T-helper 17 cell (primary cell): ENCODE measurements at places on chromosomes 1 and 21.

- peaks cover 5% of the 10 kb centered on the region for H3K36me3 ChIP-seq
- no peak for DNase-seq
- peaks cover 25% of the 10 kb centered on the region for H3K4me1 ChIP-seq
- no peak overlapping the region for H3K4me3 ChIP-seq
- H3K27me3 ChIP-seq, result no peaks in the 10 kb centered on the region
- H3K27ac ChIP-seq, result no peak overlapping the region
Measured at GRCh38 chr1:167808104-167808503, 86.3 kb downstream of the MPZL1 start.

- H3K4me3 ChIP-seq, result no peak overlapping the region
- H3K27me3 ChIP-seq, result no peaks in the 10 kb centered on the region
- H3K36me3 ChIP-seq, result peaks cover 18% of the 10 kb centered on the region
- no peak for DNase-seq
- H3K27ac ChIP-seq, result peak overlapping the region; percentile 67
Measured at GRCh38 chr1:183537405-183537804, 52.9 kb downstream of the NCF2 start.

DNA sequence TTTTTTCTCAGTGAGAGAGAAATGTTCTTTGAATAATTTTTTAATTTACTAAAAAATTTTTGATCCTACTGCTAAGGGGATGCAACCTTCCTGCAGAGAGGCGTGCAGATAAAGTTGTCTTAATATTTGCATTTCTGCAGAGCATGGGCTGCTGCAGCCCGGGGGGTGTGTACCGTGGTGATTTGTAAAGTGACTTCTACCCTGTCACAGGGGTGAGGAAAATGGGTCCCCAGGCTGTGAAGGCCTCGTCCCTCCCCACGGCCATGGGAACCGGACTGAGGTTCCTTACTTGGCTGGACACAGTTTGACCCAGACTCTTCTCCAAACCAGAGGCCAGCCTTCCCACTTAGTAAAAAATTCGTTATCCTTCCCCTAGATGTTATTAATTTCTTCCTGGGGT lies 9.5 kb upstream of the C1orf174 start:
- no peaks in the 10 kb centered on the region for H3K36me3 ChIP-seq
- H3K4me3 ChIP-seq, result no peak overlapping the region
- H3K4me1 ChIP-seq, result peaks cover 5% of the 10 kb centered on the region
- no peak for DNase-seq

DNA sequence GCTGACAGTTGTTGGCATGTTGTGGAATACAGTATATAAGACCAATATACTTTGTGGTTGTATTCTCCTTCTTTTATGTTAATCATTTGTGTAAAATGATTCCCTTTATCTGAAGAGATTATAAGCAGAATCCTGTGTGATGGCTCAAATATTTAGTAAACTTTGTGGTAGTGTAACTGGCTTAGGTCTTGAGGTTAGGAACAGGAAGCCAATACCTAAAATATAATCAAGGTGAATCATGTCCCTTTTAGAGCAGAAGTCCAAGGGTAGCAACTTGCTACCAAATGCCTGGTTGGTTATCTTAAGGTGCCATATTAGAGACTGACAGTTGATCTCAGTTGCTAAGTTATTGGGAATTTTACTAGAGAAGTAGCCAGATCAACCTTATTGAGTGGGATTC lies 398.5 kb upstream of the ADAMTS5 start:
- H3K4me1 ChIP-seq, result no peaks in the 10 kb centered on the region
- H3K27me3 ChIP-seq, result no peaks in the 10 kb centered on the region
- no peak overlapping the region for H3K4me3 ChIP-seq

DNA sequence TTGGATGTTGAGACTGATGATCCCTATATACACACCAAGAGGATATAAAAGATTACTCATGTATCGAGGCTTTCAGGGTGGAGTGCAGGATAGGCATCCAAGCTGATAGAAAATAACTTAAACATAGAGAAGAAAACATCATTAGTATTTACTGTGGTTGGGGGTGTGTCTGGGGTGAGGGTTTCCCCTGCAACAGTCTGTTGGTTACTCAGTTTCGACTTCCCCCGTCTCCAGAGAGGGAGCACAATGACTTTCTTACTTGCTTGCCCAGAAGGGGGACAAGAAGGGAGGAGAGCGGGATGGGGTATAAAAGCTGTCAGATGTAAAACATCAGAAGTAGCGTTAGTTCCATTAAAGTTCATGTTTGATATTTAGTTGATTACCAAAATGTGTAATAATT lies 717.4 kb upstream of the ZP4 start:
- H3K4me1 ChIP-seq, result no peaks in the 10 kb centered on the region
- H3K36me3 ChIP-seq, result no peaks in the 10 kb centered on the region
- no peak overlapping the region for H3K27ac ChIP-seq
- no peak overlapping the region for H3K4me3 ChIP-seq
- H3K27me3 ChIP-seq, result no peaks in the 10 kb centered on the region

DNA sequence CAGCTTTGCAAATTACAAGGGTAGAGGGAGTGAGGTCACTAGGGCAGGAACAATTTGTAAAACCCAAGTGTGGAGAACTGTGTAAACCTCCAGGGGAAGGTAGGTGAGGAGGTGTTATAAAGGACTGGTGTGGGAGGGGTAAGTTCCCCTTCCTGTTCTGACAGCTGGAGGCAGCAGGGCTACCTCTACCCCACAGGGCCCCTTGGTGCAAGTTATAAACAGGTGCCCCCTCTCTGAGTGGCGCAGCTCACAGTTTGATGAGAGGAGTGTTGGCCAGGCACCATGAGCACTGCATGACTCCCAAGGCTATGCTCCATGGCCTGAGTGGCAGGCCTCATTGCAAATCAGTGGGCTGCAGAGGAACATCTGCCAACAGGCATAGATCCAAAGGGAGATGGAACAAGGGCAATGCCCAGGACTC lies 41.0 kb downstream of the MFSD2A start:
- no peak overlapping the region for H3K4me3 ChIP-seq
- no peaks in the 10 kb centered on the region for H3K36me3 ChIP-seq
- no peaks in the 10 kb centered on the region for H3K27me3 ChIP-seq
- peak overlapping the region; percentile 8 for H3K27ac ChIP-seq
- DNase-seq, result no peak
- H3K4me1 ChIP-seq, result peaks cover 9% of the 10 kb centered on the region

DNA sequence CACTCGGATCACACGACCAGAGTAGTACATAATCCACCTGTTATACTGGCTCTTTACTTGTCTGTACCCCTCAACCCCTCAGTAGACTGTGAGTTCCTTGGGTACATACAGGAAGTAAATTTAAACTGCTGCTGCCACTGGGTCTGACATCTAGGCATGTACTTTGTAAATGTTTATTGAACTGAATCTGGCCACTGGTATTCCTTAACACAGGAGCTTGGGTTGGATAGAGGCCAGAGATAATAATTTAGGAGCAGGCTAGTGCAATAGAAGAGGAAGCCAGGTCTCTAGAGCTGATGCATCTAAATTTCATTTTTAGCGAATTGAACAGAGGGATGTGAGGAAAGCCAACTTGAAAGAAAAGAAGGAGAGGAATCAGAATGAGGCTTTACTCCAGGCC lies 12.4 kb downstream of the TTC4 start:
- peak overlapping the region; percentile 59 for H3K27ac ChIP-seq
- H3K4me1 ChIP-seq, result peaks cover 4% of the 10 kb centered on the region
- DNase-seq, result no peak
- H3K36me3 ChIP-seq, result peaks cover 7% of the 10 kb centered on the region

DNA sequence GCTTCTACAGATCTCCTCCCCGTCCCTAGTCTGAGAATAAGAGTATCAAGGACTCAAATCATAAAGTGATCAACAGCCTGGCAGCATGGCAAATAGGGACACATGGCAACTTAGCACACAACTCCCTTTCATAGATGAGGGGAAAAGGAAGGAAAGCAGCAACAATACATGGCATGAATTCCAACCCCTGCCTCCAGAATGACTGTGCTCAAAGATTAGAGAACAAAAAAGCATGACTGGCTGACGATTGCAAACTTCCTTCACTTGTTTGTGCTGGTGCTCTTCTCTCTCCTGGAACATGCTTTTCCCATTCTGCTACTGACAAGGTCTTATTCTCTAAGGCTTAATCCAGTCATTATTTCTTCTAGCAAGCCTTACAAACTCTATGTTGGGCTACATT lies 11.5 kb downstream of the KTI12 start:
- no peak for DNase-seq
- no peak overlapping the region for H3K4me3 ChIP-seq
- peaks cover 18% of the 10 kb centered on the region for H3K36me3 ChIP-seq
- H3K27me3 ChIP-seq, result no peaks in the 10 kb centered on the region

- no peak overlapping the region for H3K4me3 ChIP-seq
- H3K27me3 ChIP-seq, result peaks cover 21% of the 10 kb centered on the region
- no peak for DNase-seq
- no peaks in the 10 kb centered on the region for H3K36me3 ChIP-seq
- H3K27ac ChIP-seq, result no peak overlapping the region
Measured at GRCh38 chr1:13543451-13544220, 29.8 kb upstream of the LRRC38 start.

DNA sequence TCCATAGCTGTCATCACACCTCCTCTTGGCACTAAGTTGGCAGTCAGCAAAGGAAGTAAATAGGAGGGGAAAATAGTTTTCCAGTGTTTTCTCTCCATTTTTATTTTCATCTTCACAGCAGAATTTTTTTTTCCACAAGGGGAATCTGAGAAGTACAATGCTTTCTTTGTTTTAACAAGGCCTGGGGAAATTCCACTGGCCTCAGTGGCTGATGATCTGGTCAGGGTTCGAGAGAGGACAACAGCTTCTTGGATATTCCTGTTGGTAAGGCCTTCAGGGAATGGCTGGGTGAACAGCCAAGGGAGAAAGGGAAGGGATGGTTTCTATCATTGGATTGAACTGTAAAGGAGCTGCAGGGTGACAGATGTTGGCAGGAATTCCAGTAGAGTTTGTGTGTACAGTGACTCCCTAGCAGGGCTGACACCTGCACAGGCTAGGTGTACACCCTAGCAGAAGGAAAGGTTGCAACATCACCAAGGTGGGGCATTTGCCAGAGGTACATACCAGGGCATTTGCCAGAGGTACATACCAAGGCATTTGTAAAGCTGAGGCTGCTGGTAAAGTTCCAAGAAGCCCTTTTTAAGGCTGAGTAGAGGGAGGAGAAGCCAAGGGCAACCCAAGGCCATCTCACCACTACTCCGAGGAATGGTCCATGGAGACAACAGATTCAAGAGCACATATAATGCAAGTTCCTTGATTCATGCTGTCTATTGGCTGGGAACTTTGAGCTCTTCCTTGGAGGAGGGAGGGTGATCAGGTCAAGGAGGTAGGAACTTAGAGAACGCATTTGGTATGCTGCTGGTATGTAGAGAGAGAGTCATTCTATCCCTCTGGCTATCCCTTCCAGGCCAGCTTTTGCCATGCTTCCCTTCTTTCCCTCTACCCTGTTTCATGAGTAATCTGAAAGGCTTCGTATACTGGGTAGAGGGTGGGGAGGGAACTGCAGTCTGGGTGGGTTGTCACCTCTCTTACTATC lies 3.1 kb downstream of the GJA5 start:
- H3K4me3 ChIP-seq, result no peak overlapping the region
- no peak for DNase-seq
- H3K27me3 ChIP-seq, result peaks cover 6% of the 10 kb centered on the region
- peaks cover 19% of the 10 kb centered on the region for H3K4me1 ChIP-seq

DNA sequence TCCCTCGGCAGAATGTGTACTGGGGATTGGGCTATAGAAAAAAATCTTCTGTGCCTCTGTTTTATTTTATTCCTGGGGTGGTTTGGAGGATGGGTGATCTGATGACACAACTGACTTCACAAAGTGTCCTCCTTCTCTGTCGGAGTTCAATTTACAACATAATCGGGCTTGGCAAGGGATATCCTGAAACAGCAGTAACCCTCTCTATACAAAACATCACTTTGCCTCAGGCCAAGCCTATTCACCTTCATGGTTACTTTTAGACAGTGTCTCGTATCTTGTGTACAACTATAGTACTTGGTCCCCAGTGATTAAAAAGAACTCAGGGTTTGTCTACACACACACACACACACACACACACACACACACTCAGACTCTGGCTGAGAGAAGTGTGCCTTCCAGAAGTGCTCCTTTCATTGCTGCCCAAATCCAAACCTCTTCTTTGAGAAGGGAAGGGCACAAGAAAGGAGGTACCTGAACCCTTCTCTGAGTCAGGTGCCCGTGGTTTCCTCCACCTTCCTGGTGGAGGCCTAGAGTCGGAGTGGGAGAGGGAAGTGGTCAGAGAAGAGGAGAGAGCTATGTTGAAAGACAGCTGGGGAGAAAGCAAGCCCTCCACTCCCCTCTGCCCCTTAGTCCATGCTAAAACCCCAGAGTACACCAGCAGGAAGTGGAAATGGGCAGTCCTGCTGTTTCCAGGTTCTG lies 62.4 kb upstream of the POU2F1 start:
- peaks cover 7% of the 10 kb centered on the region for H3K4me1 ChIP-seq
- H3K27me3 ChIP-seq, result peaks cover 39% of the 10 kb centered on the region
- H3K36me3 ChIP-seq, result no peaks in the 10 kb centered on the region

DNA sequence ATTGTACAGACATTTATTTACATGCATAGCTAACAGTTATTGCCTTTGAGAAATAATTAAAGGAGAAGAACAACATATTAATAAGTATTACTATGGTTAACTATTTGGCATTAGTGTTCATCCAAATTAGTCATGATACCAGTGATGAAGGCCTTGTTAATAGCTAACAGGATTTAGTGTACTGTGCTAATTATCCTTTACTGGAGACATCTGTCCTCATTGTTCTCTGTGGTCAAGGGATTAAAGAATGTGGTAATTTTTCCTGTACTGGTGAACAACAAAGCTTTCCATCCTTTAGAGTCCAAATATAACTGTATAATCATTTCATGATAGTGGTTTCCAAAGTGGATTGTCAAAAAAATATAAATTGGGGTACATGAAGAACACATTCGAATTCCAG lies 103.9 kb downstream of the ADGRL4 start:
- H3K4me1 ChIP-seq, result no peaks in the 10 kb centered on the region
- H3K27me3 ChIP-seq, result no peaks in the 10 kb centered on the region

DNA sequence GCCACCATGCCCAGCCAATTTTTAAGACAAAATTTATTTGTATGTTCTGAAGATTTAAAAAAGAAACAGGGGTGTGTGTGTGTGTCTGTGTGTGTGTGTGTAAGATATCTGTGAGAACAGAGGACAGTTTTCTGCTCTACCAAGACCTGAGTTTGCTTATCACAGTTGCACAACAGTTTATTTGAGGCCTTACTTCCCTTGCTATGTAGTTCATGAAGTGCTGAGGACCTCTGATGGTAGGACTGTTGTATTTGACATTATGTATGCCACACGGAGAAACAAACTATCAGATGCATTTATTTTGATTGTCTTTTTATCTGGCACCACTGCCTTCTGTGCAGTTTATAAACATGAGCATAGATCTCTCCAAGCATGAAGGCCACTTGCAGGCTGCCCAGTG lies 355.2 kb downstream of the PBX1 start:
- H3K27ac ChIP-seq, result no peak overlapping the region
- no peaks in the 10 kb centered on the region for H3K36me3 ChIP-seq
- DNase-seq, result no peak
- H3K4me3 ChIP-seq, result no peak overlapping the region

DNA sequence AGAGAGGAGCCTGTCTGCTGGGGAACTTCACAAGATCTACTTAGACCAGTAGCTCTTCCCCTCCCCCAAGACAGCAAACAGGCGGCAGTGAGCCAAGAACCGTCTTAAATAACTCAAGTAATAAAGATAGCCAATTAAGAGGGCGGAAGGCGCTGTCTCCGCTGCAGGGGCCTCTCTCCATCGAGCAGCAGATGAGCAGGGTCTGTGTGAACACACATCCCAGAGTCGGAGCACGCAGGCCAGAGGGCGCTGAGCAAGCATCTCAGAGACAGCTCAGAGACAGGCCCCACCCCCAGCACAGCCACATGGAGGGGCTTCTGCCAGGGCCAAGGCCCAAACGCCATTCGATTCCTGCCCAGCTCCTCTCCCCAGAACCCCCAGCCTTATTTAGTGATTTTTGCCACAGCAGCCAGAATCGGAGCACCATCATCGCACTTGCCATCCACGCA lies 11.1 kb downstream of the IFFO2 start:
- no peak for DNase-seq
- H3K27ac ChIP-seq, result peak overlapping the region; percentile 100
- peaks cover 81% of the 10 kb centered on the region for H3K4me1 ChIP-seq
- H3K36me3 ChIP-seq, result no peaks in the 10 kb centered on the region
- no peaks in the 10 kb centered on the region for H3K27me3 ChIP-seq
